ENCODE measurements at places on chromosomes 4 and X.

- DNase-seq: no peak
Observed at GRCh38 chr4:138669479-138670315, 345.9 kb upstream of the NOCT start.

GRCh38 chrX:16487620-16488385, 162.2 kb upstream of the S100G start:
- no peak for DNase-seq

- DNase-seq: no peak
Observed at GRCh38 chrX:30668581-30668980, 15.4 kb downstream of the GK start.

GRCh38 chr4:159941076-159941475, 838.2 kb downstream of the RAPGEF2 start:
- DNase-seq: no peak

GRCh38 chr4:124918559-124919122, 206.1 kb upstream of the ANKRD50 start:
- DNase-seq: no peak

GRCh38 chrX:38332505-38332904, 5.2 kb upstream of the RPGR start:
- DNase-seq: no peak

- no peak for DNase-seq
Observed at GRCh38 chr4:148077581-148077980, 345.7 kb downstream of the ARHGAP10 start.

GRCh38 chr4:43525646-43526045, 633.1 kb downstream of the GRXCR1 start:
- no peak for DNase-seq

GRCh38 chr4:112316360-112316759, 19.2 kb downstream of the ALPK1 start:
- DNase-seq: no peak

GRCh38 chr4:3771164-3771809, 5.1 kb downstream of the ADRA2C start:
- no peak for DNase-seq

- DNase-seq: no peak
Observed at GRCh38 chr4:152579916-152580315, 44.0 kb upstream of the FBXW7 start.

- no peak for DNase-seq
Observed at GRCh38 chrX:88325634-88326033, 421.4 kb upstream of the CPXCR1 start.

DNA sequence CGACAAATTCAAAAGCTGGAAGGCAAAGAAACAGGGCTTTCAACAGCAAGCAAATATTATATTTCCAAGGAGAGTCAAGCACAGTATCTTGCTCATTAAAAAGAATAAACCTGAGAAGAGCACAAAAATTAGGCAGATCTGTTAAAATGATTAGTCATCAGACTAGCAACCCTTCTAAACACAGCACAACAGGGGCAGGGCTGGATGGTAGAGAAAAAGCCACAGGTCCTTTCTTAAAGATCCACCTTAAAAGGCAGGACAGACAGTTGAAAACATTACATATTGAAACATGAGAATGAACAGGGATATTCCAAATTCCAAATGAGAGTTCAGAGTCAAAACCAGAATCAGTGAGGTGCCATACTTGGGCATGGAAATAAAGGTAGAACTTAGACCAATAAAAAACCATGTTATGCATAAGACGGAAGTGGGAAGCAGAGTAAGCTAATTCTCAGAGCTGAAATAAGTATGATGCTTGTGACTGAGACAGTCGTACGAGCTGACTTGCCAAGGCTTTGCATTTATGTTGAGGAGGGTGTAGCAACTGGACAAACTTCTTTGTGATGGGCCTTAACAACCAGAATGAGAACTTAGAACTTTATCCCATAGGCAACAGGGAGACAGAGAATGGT, 126.9 kb upstream of the FAM9B start:
- DNase-seq: no peak

- DNase-seq: no peak
Observed at GRCh38 chr4:55269995-55270394, 76.0 kb upstream of the SRD5A3 start.

DNA sequence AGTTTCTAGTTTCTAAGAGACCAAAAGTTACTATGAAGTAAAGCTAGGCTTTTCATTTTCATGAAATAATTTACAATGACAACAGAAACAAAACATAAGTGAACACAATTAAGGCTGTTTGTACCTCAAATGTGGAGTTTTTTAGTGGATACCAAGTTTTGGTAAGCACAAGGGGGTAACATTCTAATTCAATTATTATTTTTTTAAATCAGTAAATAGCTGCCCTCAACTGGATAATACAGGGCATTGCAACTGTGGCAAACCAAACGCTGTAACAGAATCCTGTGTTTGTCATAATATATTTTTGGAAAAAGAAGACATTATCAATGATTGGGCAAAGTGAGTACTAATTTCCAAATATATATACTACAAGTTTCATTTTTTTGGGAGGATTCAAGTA, 150.3 kb downstream of the FBXW7 start:
- no peak for DNase-seq

GRCh38 chr4:1802151-1802715, 9.1 kb downstream of the FGFR3 start:
- DNase-seq: no peak

DNA sequence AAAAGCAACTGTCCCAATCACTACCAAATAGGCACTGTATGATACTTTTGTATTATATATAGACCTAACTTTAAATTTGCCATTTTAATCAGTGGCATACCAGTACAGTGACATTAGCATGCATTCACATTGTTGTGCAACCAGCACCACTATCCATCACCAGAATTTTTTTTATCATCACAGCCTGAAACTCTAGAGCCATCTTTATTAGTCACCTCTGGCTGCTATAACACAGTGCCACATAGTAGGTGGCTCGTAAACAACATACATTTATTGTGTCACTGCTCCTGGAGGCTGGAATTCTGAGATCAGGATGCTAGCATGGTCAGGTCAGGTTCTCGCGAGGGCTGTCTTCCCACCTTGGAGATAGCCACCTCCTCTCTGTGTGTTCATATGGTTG, 188.4 kb upstream of the GALNT7 start:
- DNase-seq: no peak

DNA sequence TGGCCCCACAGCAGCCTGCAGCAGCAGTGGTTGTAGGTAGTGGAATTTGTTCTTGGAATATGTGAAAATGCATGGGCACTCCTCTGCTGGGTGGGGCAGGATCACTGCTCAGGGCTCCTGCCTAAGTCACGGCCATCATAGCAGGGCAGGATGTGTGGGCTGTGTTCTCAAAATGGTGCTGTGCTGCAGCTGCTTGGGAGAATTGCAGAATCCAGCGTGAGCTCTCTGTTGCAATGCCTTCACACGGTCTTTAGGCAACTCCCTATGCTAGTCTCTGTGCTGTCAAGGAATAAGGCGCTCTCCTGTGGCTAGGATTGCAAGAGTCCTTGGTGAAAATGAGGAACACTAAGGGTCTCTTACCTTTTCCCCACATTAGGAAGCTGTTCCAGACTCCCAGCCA, 42.9 kb downstream of the F8 start:
- no peak for DNase-seq

DNA sequence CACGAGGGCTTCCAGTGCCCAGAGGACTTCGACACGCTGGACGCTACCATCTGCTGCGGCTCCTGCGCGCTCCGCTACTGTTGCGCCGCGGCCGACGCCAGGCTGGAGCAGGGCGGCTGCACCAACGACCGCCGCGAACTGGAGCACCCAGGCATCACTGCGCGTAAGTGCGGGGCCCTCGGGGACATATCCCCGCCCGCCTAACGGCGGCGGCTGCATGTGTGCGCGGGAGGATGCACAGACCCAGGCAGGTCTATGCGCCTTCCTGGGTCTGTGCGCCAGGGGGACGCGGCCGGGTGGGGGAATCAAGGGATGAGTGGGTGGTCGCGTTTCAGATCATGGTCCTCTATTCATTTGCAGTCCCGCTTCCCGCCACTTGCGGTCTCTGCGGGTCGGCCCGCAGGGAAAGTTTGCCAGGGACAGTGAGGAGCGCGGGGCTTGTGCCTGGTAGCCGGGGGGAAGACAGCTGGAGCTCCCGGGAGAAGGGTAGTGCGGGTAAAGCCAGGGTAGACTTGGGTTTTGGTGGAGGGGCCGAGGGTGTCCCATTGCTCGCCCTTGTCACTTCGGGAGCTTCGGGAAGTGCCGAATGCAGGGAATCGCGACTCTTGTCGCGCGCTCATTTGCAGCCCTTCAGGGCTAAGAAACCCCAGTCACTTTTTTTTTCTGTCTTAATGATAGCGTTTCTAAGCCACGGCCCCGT, 1.0 kb downstream of the SHISA3 start:
- DNase-seq: peak; percentile 27

DNA sequence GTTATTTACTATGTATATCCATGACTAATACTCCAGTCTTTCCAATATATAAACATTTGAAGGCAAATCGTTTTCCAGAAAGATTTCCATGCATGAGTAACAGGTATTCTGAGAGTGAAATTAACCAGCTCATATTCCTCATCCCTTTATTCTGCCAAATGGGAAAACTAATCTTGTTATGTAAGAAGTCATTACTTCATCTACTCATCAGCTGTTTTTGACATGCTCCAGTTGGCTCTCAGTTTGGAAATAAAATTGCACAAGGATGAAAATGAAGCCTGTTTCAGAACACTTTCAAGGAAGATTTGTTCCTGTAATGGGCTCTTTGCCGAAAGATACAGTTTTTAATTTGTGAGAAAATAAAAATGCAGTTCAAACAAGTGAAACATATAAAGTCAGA, 121.9 kb downstream of the KCTD8 start:
- no peak for DNase-seq

GRCh38 chr4:48175806-48176205, 41.8 kb upstream of the TXK start:
- DNase-seq: no peak

DNA sequence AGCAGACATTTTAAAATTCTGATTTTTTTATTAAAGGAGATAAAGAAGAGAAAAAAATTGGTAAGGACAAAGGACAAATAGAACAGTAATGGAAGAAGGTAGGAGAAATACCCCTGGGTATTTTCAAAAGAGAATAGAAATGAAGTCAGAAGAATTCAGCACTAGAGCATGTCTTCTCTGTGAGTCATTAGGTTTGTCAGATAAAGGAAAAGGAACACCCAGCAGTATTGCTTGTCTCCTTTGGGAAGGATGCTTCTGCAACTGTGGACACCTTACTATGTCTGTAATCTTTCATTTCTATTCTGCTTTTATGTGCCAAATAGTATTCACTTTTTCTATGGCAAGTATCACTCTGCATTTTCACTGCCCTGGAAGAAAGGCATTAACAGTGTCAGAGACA, 24.0 kb upstream of the PCDH7 start:
- no peak for DNase-seq

- DNase-seq: no peak
Observed at GRCh38 chrX:1602299-1602698, 10.9 kb downstream of the AKAP17A start.

- DNase-seq: no peak
Observed at GRCh38 chrX:110131031-110131430, 128.1 kb downstream of the TMEM164 start.

GRCh38 chr4:1172971-1173757, 781 bp upstream of the SPON2 start:
- DNase-seq: no peak

GRCh38 chr4:186258216-186258811, 7.7 kb upstream of the F11 start:
- no peak for DNase-seq

DNA sequence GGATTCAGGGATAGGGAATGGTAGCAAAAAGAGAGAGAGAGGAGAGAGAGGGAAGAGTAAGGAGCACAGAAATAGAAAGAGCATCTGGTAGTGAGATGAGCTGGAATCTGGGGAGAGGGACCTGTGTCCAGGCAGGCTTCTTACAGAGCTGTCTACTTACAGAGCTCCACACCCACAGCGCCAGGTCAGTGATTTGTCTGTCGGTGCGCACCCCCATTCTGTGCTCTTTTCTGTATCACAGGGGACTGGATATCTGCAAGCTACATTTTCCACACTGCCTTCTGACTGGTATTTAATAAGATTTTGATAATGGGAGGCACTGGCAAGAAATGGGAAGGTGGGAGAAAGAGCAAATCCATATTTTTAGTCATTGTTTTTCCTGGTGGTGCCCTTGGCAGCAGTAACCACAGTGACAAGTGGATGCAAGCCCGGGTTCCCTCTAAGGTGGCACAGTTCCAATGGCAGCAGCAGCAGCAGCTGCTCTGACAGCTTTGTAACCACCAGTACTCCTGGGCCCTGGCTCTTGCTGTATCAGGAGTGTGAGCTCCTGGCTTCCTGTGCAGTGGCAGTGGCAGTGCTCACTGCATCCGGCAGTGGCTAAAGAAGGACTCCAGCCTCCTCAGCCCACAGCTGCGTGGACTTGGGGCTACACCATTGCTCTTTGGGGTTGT, 300.5 kb downstream of the TRIML1 start:
- DNase-seq: no peak

- no peak for DNase-seq
Observed at GRCh38 chrX:20066968-20067708, 49.6 kb downstream of the MAP7D2 start.

DNA sequence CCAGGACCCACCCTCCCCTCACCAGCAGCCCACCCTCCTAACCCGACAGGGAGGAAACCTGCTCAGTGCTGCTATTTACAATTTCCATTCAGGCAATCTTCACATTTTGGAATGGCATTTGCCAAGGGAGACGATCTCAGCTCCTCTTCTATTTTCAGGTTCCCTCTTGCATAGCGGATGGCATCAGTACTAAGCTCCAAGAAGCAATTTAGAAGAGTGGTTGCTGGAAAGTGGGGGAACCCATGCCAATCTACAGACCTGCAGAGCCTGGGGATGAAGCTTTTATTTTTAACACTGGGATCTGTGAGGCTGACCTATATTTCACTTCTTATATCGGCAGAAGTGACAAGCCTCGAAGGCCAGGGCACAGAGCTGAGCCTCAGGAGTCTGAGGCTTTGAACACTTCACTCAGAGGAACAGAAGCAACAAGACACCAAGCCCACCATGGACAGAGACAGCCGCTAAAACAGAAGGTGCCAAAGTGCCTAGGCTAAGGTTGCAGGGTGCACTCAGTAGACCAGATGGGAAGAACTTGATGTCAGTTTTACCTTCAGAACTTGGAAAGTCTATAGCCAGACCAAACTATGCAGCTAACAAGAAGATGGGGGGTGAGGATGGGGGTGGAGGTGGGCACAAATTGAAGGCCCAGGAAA, 44.0 kb downstream of the SCD5 start:
- DNase-seq: no peak

DNA sequence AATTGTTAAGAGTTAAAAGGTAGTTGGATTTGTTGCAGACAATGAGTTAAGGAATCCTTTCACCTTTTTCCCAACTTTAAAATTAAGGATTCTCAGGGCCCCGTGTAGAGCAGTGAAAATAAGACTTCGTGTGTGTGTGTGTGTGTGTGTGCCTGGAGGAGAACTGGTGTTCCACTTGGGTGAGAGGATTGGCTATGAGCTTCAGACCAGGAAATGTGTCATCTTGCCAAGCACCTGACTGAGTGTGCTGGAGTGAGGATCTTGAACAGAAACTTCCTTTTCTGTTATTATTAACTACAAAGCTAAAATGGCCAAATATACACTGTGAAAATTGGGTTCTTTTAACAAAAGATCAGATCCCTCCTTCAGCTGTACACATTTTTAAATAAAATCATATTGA, 113.1 kb upstream of the VCX2 start:
- no peak for DNase-seq

Measured in activated naive CD8-positive, alpha-beta T cell treated with anti-CD3 and anti-CD28 coated beads, Interleukin-2, amount 50 U/mL, for 24 hours (primary cell).